ENCODE measurements at places on chromosomes 6 and 20. TPM values are rescaled to one million over a fixed set of nuclear protein-coding genes. Genes with fewer than 3 reads are reported as not detected.

The CTSZ gene
- 130 TPM for total RNA-seq

The SCUBE3 gene
- total RNA-seq = 3.4 TPM

The BPI gene
- total RNA-seq = 4.5 TPM

The CUTA gene
- total RNA-seq = 189 TPM

The PDE7B gene
- total RNA-seq = 6.3 TPM

The PABPC1L gene
- 35.6 TPM for total RNA-seq

The TENT5A gene
- total RNA-seq = 12.0 TPM

The SLC35F1 gene
- total RNA-seq = 2.1 TPM

All from prostate gland (tissue), 2 donors.